ENCODE measurements at places on chromosomes 1 and 21.

GRCh38 chr1:78892260-78892840, 114.2 kb downstream of the ADGRL4 start:
- no peak for DNase-seq

- no peak for DNase-seq
Measured at GRCh38 chr1:55781003-55781402, 565.8 kb upstream of the USP24 start.

GRCh38 chr1:23473037-23473800, 10.8 kb downstream of the ASAP3 start:
- no peak for DNase-seq

DNA sequence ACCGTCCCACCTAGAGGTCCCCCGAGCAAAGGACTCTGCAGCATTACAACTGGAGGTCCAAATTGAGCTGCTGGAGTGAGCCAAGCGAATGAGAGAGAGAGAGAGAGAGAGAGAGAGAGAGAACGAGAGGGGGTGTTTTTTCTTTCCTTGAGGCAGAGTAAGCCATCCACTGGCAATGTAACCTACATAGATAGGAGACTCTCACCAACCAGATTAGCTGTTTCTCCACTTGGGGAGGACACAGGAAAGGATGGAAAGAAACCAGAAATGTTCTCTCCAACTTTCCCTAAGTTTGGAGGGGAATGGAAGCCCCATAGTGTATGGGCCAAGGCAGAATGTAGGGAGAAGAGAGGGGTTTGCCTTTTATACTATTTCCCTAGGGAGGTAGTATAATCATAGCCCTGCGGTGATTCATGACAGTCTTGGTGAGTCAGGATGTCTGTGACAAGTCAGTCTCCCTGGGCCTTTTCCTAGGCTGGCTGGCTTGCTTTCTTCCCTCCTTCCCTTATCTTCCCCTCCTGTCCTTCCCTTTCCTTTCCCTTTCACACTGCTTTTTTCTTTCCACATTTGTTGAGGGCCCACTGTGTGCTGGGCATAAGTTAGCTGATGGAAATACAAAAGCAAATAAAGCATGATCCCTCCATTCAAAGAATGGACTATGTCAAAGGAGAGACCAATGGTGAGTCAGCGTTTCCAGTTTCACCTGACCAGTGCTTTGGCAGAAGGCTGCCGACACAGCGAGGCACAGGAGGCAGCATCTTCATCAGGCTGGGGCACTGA, 7.1 kb downstream of the FNDC7 start:
- DNase-seq: no peak

DNA sequence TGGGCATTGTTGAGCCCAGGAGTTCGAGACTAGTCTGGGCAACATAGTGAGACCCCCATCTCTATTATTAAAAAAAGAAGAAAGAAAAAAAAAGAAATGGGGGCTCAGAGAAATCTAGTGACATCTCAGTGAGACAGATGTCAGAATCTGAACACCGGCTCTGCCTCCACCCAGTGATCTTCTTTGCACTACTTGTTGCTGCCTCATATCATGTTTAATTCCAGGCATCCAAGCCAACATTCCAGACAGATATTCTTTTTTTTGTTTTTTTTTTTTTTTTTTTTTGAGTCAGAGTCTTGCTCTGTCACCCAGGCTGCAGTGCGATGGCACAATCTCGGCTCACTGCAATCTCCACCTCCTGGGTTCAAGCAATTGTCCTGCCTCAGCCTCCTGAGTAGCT, 5.0 kb upstream of the ARL8A start:
- DNase-seq: no peak

DNA sequence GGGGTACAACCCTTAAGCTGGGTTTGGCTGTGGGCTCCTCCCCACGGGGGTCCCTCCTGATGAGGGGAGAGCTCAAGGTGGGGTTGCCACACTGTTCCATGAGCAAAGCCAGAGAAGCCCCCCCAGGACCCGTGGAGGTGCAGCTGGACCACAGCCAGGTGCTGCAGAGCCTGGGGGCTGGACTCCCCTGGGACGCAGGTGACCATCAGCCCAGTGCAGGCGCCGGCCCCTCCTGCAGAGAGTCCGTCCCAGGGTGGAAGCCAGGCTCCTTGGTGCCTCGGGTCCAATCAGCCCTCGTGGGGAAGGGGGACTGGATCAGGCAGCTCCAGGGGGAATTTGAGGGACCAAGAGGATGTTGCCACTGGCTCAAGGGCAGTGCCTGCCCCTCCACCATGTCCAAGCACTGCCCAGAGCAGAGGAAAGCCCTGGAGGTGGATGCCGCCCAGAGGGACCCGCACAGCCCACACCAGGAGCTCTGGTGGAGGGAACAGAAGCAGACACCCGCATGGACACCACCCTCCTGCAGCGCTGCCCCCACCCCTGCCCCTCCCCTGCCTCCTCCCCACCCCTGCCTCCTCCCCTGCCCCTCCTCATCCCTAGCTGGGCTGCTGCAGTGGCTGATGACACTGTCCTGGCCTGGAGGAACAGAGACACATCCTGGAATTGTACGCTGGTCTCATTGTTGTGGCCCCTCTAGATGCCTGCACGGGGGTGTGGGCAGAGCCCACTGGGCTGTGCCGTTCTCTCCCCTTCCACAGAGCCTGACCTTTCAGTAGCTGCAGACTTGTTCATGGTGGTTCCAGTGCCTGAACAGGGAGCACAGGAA, 30.8 kb upstream of the COL18A1 start:
- DNase-seq: no peak

DNA sequence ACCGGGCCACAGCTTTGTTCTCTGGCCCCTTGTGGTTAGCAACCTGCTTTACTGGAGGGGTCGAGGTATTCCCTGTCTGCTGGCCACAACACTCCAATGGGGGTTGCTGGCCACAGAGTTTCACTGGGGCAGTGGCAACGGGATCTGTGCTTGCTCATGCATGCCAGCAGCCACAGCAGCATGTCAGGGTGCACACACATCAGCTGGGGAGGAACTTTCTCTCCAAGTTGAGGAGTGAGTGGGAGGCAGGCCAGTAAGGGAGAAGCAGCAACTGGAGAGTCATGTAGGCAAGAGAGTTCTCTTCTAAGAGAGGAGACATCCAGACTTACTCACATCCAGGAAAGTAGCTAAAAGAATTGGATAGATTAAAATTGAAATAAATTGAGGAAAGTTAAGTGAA, 38.0 kb downstream of the SAMD13 start:
- DNase-seq: no peak

DNA sequence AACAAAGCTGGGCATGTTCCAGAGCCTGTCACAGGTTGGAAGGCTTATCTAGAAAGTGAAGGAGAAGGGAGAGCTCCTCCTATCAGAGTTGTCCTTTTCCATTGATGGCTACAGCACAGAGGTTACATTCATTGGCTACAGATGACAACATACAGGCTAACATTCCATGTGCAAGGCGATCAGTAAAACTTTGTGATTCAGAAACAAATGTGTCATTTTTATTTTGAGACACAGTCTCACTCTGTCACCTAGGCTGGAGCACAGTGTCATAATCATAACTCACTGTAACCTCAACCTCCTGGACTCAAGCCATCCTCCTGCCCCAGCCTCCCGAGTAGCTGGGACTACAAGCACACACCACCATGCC, 32.6 kb downstream of the TRIM67 start:
- DNase-seq: no peak

Measured in stimulated activated CD8-positive, alpha-beta memory T cell treated with anti-CD3 and anti-CD28 coated beads, Interleukin-4, amount 100 ng/mL, for 1 hour (primary cell).